CD4-positive, alpha-beta T cell (primary cell): ENCODE measurements at places on chromosomes 6 and 20. TPM values are rescaled to one million over a fixed set of nuclear protein-coding genes. Genes with fewer than 3 reads are reported as not detected.
A peak's percentile ranks its signal among the peaks of the same experiment; 100 is the strongest.

- no peak for DNase-seq
Measured at GRCh38 chr6:71444222-71444621, 155.6 kb downstream of the OGFRL1 start.

DNA sequence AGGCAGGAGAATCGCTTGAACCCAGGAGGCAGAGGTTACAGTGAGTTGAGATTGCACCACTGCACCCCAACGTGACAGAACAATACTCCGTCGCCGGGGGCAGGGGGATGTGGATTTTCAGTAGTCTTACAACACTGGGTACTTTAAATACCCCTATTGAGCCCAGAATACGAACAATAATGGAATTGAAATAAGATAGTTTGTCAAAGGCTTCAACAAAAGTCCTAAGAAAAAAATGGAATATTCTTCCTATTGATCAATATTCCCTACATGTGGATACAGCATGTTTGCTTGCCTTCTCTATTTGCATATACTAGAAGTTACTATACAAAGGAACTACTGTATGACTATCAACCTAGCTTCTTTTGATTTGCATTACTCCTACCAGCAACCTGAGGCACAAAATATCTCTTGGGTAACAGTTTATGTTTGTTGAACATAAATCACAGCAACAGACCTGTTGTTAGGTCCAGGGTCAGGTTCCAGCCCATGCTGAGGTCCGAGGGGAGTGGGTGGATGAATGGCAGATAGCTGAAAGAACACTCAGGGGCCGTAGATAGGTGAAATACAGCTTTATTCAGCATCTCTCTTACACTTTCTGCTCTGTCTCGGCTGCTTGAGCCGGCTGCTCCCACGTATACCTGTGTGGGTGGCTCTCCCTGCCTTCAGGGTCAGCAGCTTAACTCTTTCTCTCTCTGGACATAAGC, 23.8 kb downstream of the MAN1A1 start:
- DNase-seq, result no peak

DNA sequence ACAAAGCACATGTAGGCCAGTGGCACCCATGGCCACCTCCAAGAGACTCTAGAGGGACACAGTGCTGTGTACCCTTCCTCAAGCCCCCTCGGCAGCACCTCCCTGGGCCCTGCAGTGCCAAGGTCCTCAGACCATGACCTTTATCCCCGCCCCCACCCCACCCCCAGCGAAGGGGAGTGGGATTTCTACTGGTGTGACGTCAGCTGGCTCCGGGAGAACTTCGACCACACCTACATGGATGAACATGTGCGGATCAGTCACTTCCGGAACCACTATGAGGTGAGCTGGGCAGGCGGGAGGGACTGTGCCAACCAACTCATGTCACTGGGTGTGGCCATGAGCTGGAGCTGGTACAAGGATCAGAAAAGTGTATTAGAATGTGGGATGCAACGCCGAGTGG, 38.0 kb downstream of the TTLL9 start:
- DNase-seq, result no peak

DNA sequence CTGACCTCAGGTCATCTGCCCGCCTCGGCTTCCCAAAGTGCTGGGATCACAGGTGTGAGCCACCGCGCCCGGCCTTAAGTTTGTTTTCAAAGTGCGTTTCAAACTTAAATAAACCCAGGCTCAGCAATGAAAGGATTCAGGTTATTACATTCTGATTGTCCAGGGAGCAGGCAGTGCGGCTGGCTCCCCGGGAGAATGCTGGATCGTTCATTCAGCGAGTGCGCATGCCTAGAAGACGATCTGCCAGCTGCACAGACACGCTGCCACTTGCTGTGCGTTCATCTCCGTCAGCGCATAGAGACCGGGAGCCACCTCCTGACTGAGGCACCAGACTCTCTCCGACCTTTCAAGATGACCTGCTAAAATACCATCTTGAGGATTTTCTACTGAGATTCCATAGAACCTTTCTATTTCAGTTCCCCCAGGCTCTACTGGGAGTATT, 163.9 kb upstream of the ZNF217 start:
- DNase-seq, result no peak

- DNase-seq, result no peak
Measured at GRCh38 chr6:97460394-97461080, 177.5 kb upstream of the MMS22L start.

GRCh38 chr6:3392930-3393835, 63.7 kb downstream of the SLC22A23 start:
- DNase-seq, result no peak

GRCh38 chr6:168181316-168181715, 102.3 kb upstream of the FRMD1 start:
- DNase-seq, result no peak

- DNase-seq, result no peak
Measured at GRCh38 chr6:112237595-112237994, 16.8 kb downstream of the LAMA4 start.

GRCh38 chr6:22247916-22248482, 48.8 kb downstream of the PRL start:
- DNase-seq, result no peak

DNA sequence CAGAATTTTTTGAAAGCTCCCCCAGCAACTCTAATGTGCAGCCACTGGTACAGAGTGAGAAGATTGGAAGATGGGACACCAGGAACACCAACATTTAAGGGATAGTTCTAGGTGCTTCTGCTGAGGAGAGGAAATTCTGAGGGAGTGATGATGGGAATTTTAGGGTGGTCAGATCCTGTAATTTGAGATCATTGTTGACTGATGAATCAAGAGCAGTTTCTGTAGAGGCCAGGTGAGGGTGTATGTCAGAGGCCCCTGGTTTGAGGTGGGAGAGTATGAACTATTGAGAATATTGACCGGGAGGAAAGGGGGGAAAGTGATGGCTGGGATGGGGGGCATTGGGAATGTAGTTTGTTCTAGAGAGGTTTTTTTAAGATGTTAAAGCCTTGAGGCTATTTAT, 47.2 kb downstream of the PTPRA start:
- DNase-seq, result no peak

DNA sequence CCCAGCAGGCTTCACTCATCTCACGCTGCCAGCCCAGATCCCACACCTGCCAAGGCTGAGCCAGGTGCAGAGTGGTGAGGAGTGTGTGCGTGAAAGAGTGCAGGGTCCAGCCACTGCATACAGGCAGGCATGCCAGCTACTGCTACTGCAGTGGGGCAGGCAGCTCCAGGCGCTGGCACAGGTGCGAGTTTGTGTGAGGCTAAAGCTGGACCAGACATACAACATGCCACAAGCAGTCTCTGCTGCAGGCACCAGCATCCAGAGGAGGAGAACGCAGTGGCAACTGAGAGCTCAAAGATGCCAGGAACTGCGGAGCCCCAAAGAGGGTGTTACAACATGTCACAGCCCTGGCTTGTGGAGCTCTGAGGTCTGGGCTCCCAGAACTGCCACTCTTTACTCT, 149.8 kb downstream of the EYS start:
- DNase-seq, result no peak

DNA sequence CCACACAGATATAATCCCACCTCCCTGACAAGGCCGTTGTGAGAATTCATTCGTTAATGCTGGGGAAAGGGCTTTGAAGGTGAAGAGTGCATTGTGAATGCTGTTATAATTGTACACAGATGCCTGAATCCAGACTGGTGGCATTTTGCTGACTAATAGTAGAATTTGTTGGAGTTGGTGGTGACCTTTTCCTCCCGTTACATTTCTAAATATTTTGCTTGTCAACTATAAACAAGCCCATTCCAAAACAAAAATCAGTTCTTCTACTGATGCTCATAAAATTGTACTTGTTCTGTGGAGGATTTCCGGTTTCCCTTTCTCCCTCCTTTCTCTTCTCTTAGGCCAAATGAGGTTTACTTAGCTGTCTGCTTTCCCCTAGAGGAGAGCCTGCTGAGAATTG, 253.1 kb upstream of the SUPT3H start:
- DNase-seq, result no peak

DNA sequence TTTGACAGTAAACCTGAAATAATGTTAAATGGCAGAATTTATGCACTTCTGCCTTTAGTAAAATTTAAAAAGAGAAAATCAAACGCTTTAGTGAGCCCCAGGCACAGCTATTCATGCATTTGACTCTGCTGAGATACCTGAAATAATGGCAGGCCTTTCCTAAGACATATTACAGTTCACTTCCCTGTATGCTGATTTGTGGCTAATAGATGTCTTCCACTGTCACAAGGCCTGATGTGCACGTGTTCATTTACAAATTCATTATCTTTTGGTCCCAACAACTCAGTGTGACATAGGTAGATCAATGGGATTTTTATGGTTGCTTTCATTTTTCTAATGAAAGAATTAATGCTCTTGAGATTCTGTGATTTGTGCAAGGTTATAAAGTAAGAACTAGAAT, 449.7 kb upstream of the RGS17 start:
- DNase-seq, result no peak

GRCh38 chr20:63620991-63621390, 5.9 kb downstream of the GMEB2 start:
- DNase-seq, result no peak

GRCh38 chr6:42045538-42046460, 4.5 kb upstream of the TAF8 start:
- DNase-seq, result peak; percentile 86

GRCh38 chr6:158409451-158409850, 97.2 kb downstream of the TULP4 start:
- no peak for DNase-seq

- DNase-seq, result no peak
Measured at GRCh38 chr6:12479881-12480280, 189.7 kb downstream of the EDN1 start.

- DNase-seq, result no peak
Measured at GRCh38 chr20:4775322-4776078, 53.8 kb downstream of the PRND start.

GSTA2 gene
- not detected for total RNA-seq

EDN3 gene
- 1.0 TPM for total RNA-seq

NCOA7 gene
- 35.7 TPM for total RNA-seq

SLC12A5 gene
- total RNA-seq, result 2.4 TPM

BTN3A1 gene
- 109 TPM for total RNA-seq

QKI gene
- 60.7 TPM for total RNA-seq

PPP1R14C gene
- not detected for total RNA-seq

ABT1 gene
- total RNA-seq, result 40.4 TPM

CDH4 gene
- total RNA-seq, result 0.11 TPM
